ENCODE measurements at places on chromosomes 3 and 15.
A peak's percentile ranks its signal among the peaks of the same experiment; 100 is the strongest.

DNA sequence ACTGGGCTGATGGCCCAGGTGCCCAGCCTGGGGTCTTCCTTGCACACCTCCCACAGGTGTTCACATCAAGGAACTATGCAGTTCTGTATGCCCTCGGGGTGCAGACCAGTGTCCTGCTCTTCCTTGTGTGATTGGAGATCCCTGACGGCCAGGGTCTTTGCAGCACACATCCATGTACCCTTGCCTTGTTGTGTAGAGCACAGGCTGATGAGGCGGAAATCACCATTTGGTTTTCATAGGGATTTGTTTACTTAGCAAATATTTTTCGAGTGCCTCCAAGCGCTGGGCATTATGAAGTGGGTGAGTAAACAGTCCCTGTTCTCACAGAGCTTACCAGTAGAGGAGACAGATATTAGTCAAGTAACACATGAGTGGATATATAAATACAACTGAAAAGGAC lies 209.3 kb upstream of the UMPS start:
- DNase-seq: peak; percentile 33

- DNase-seq: peak; percentile 40
These were observed 1.3 kb downstream of the KLF15 start for GRCh38 chr3:126355777-126356372.

DNA sequence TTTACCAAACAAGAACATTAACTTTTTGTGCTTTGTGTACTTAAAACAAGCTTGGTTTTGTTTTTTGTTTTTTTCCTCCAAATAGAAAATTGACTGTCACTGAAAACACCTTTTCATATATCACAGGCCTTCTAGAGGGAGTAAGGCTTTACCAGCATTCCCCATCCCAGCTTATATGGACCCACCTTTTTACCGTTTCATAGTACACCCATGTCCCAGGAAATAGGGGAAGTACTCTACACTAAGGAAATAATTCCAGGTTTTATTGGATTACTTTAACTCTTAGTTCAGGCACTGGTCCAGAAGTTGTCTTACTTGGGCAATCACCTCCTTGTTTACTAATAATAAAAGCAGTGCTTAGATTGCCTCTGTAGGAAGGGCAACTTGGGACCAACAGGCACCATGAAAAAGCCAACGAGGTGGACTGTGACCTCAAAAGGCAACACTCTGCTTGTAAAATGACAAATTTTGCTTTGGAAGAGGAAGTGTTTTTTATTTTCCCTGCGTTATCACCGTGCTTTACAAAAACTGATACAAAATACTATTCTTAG lies 26.2 kb downstream of the HMG20A start:
- DNase-seq: no peak

DNA sequence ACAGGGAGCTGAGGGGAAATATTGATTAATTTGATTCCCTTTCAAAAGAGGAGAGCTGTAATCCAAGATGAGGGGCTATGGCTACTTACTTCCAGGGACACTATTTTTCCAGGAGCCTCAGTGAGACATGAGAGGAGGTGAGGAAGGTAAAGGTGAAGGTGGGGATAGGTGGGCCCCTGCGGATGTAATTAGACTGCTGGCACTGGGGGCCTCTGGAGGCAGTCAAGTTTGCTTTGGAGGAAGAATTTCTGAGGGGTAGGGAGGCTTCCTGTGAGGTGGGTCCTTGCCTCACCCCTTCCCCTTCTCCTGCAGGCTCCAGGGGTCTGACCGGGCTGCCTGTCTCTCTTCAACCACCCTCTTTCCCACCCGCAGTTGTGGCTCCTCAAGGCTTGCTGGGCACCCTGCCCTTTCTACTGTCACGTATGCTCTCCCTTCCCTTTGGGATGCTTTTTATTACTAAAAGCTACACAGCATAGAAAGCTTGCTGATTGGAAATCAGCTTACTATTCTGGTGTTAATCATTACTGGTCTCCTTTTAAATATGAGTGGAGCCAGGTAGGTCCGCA lies 22.5 kb downstream of the GASK1A start:
- DNase-seq: no peak

- DNase-seq: peak; percentile 29
These were observed 19.1 kb upstream of the P2RY14 start for GRCh38 chr3:151297429-151297828.

- no peak for DNase-seq
These were observed 92.7 kb downstream of the CEMIP start for GRCh38 chr15:80871858-80872257.

DNA sequence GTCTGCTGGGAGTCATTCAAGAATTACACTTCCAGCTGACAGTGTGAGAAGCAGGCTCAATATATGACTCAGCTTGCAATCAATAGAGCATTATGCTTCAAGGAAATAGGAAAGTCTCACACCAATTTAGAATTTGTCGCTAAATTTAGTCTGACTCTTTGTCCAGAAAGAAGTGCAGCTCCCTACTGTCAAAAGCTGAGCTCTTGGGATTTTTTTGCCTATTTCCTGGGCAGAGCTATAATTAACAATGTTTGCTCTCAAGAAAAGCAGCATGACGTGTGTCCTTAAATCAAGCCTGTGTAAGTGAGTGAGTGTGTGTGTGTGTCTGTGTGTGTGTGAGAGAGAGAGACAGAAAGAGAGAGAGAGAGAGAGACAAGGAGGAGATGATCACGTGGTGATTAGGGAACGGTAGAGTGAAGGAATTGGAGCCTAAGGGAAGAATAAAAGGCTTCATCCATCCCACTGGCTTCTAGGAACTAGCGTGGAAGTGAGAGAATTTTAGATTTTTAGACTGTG lies 16.4 kb upstream of the SLC35G2 start:
- peak; percentile 43 for DNase-seq

All from fibroblast of skin of back (primary cell).